Cerebellum (tissue), 4 donors: ENCODE measurements at places on chromosomes 4 and X.

GRCh38 chr4:8855818-8856245, 15.8 kb downstream of the HMX1 start:
- DNase-seq = no peak

DNA sequence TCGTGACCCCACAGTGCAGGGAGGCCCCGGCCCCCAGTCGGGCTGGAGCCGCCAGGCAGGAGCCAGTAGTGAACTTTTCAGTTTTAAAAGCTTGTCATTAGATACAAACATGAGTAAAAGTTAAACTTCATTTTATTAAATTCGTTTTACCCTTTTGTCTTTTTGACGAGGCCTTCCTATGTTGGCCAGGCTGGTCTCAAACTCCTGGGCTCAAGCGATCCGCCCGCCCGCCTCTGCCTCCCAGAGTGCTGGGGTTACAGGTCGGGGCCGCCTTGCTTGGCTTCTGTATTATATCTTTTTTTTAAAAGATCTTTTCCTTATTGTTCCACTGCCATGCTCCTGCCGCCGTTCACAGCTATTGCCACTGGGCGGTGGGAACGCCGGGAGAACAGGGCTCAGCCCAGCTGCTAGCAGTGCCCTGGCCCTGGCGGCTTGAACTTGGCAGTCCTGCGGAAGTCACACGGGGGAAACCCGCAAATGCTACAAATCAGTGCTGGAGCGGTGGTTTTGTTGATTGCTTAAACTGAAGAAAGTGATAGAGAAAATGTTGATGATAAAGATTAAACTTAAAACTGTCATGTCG, 968 bp upstream of the NELFA start:
- DNase-seq = peak; percentile 43

- DNase-seq = peak; percentile 71
Observed at GRCh38 chr4:114659386-114660008, 60.9 kb downstream of the UGT8 start.

GRCh38 chr4:141391293-141391692, 170.6 kb downstream of the ZNF330 start:
- no peak for DNase-seq

GRCh38 chr4:124123181-124123580, 589.4 kb downstream of the ANKRD50 start:
- no peak for DNase-seq

DNA sequence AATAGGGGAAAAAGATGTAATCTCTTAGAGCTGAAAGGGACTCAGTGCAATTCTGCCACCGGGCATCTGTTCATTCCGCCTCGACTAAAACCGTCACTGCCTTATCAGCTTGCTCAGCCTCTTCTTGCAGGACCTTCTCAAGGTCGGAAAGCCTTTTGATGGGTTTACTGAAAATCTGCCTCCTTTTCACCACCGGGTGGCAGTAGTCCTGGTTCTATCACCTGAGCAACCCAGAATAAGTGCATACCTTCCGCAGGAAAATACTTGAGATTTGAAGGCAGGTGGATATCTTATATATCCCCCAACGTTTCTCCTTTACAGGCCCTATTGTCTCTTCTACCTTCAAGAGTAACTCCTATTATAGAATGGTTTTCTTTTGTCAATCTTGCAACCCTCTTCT, 103.4 kb upstream of the PAK3 start:
- no peak for DNase-seq

DNA sequence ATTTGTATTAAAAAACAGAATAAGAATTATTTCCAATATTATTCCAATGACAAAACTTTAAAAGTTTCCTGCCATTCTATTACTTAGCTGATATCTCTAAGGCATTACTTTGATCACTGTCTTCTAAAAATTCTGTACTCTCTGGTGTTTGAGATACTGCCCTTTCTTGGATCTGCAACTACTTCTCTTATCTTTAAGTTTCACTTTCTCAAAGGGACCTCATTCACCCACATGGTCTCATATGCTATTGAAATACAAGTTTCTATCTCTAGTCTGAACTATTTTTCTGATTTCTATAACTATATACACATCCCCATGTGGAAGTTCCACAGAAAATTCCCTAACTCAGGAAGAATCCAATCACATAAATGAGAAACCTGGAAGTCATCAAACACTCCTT, 22.2 kb downstream of the TMPRSS11E start:
- no peak for DNase-seq

- DNase-seq = no peak
Observed at GRCh38 chrX:103357871-103358270, 1.6 kb downstream of the TCEAL9 start.

GRCh38 chr4:48369248-48369647, 27.9 kb downstream of the SLAIN2 start:
- no peak for DNase-seq

DNA sequence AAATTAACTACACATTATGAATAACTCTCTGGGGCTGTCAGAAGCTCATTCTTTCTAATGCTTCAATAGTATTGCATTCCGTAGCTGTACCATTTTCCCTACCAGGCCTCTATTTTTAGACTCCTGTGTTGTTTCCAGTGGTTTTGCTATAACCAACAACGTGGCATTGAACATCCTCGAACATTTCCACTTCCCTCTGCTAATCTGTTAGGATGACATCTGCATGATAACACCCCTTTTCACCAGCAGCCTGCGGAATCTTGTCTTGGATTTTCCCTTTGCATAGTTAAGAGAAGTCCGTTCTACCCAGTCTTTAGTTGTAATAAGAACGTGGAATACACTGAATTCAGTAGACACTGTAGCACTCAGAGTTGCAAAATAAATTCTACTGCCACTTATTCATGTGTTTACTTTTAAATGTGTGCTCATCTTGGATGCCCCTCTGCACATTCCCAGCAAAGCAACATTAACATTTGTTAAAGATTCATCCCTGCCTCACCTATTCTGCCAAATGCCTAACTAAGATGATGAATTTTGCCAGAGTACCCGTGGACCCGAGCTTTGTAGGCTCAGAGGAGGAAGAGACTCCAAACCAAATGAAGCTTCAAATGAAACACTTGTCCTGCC, 55.6 kb downstream of the SEL1L3 start:
- no peak for DNase-seq

- no peak for DNase-seq
Observed at GRCh38 chrX:48471504-48471903, 1.4 kb upstream of the SLC38A5 start.

GRCh38 chr4:87012265-87012953, 77.6 kb downstream of the AFF1 start:
- no peak for DNase-seq

DNA sequence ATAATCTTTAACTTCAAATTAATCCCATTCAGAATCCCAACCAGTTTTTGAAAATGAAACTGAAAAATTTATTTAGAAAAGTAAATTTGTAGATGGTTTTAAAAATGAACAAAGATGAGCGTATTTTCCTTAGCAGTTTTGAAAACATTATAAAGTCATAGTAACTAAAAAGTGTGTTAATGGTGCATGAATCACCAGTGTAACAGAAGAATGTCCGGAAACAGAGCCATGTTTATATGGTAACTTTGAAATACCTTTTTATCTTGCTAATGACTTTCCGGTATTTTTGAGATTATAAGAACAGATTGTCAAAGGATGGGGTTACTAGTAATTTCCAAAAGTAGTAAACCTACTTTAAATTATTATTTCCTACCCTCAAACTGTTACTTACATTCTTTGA, 145.9 kb downstream of the IRS4 start:
- no peak for DNase-seq

DNA sequence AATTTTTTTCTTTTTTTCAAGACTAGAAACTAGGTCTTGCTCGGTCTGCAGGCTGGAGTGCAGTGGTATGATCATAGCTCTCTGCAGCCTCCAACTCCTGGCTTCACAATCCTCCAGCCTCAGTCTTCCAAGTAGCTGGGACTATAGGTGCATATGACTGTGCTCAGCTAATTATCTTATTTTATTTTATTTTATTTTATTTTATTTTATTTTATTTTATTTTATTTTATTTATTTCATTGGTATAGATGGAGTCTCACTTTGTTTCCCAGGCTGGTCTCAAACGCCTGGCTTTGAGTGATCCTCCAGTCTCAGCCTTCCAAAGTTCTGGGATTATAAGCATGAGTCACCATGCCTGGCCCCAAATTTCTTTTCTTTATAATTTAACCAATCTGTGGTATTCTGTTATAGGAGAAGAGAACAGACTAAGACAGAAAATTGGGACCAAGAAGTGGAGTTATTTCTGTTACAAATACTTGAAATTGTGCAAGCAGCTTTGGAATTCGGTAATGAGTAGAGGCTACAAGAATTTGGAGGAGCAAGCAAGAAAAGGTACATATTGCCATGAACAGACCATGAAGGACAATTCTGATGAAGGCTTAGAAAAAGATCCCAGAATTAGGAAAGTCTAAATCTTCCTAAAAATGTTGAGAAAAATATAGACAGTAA, 4.0 kb upstream of the PRDM5 start:
- DNase-seq = no peak

DNA sequence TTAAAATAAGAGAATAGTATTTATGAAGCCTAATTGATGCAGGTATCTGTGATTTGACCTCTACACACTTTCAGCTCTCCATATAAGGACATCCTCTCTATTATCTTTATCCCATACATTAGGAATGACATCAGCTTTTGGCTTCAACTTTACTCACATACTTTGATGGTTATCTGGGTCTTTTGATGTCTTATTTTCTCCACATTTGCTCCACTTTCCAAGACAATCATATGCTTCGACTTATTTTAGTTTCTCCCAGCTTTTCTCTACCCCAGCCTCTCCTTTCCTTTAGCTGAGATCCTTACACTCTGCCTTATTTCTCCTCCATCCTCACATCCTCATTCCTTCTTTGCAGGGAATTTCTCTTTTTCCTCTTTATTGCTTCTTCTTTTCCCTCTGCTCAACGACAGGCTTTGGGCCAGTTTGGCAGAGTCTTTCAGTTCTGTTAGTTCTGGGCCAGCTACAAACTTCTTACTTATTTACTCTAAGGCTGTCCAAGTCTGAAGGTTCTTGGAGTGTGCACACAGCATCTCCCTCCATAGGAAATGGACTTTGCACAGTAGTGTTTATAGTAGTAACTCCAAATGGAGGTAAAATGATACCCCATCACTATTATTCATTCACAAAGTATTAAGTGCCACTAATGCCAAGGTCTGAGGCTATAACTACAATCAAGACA, 50.5 kb downstream of the SLC4A4 start:
- no peak for DNase-seq

- DNase-seq = no peak
Observed at GRCh38 chr4:123784626-123785025, 388.0 kb downstream of the SPRY1 start.

- no peak for DNase-seq
Observed at GRCh38 chr4:133131829-133132460, 17.1 kb upstream of the PCDH10 start.

DNA sequence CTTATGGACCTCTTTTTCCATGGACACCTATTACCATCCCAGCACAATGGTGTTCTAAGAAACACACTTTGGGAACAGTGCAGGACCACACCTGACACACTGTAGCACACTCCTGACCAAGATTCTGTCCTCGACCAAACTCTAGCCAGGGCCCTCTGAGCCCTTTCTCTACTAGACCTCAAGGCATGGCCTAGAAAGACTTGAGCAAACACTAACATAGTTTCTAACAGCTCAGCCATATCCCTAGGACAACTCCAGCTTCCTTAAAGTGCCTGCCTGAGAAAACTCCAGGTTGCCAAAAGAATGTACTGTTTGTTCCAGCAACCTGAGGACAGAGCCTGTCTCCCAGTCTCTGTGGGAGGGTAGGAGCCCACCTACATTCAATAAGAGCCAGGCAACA, 48.3 kb downstream of the QDPR start:
- no peak for DNase-seq

GRCh38 chr4:25938787-25939186, 24.8 kb downstream of the SMIM20 start:
- no peak for DNase-seq

DNA sequence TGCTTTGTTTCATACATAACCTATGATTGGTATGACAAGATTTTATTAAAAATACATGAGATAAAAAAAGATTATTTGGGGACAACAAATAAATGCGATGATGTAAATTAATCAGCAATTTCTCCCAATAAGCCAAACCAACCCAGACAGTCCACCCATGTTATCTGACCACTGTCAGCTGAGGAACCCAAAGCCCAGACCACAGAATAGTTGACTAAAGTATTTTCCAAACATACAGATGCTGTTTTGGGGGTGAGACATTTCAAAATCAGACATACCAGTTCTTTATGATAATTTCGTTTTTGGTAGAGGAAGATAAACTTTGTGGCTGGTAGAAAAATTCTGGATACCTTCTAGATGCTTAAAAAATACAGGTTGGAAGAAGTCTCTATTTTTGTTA, 650.8 kb upstream of the FAM241A start:
- DNase-seq = no peak

DNA sequence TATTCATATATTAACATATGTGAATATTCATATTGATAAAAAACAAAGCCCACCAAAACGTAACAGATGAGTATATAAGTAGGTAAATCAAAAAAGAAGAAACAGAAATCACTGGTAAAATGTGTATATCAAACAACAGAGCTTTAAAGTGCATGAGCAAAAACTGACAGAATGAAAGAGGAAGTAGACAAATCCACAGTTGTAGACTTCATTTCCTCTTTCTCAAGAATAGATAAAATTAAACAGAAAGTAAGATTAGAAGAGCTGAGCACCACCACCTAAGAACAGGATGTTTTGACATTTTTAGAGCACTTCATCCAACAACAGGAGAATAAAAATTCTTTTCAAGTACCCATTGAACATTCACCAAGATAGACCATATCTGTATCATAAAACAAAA, 64.6 kb downstream of the CNKSR2 start:
- no peak for DNase-seq

GRCh38 chr4:55410431-55410830, 14.7 kb downstream of the TMEM165 start:
- DNase-seq = no peak

- DNase-seq = no peak
Observed at GRCh38 chr4:170581322-170581721, 491.6 kb upstream of the AADAT start.

DNA sequence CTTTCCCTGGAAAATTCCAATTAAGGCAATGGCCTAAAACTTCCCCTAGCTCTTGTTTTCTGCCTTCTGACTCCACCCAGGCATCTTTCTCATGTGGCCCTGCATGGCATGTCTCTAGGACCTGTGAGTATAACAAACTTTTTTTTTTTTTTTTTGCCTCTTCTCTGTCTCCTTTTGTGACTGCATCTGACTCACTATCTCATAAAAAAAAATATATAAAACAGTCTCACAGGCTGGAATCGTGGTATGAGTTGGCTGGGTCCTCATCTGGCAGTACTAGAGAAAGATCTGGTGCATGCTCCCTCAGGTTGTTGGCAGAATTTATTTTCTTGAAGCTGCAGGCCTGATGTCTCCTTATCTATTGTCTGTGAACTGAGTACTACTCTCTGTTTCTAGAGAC, 313.9 kb downstream of the TECRL start:
- DNase-seq = no peak

DNA sequence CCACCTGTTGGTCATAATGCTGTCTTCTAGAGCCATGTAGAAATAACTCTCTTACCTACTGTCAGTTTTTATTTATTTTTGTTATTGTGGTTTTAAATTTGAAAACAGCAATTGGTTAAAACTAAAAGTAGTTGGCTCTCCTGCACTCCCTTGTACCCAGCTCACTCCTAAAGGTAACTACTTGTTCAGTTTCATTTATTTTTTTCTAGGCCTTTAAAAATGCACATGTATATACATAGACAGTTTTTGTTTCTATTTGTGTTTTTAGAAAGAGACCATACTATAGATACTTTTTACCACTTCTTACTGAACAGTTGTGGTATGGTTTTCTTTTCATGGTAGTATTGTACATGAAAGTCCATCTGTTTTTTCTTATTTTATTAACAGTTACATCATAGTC, 16.8 kb downstream of the SMAD1 start:
- no peak for DNase-seq

- no peak for DNase-seq
Observed at GRCh38 chr4:88674979-88675378, 22.6 kb downstream of the NAP1L5 start.
